ENCODE measurements at places on chromosomes 7 and 10.

DNA sequence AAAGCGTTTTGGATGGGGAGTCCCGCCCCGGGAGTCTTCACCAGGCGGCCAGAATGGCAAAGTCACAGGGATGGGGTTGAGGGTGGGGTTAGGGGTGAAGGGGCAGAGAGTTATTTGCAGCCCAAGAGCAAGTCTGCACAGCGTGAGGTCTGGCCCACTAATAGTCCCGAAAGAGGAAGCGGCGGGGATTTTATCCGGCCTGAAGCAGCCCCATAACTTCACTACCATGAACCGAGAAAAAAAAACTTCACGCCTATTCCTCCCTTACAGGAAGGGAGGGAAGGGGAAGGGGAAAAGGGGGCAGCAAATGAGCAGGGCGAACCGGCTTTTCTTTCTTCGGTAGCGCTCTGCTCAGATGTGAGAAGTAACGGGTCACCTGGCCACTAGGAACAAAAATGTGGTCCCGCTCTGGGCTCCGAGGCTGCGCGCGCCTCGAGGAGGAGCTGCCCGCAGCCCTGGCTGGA lies 712 bp downstream of the ITPRIP start:
- DNase-seq, result no peak

GRCh38 chr10:17181751-17182150 lies 19.7 kb downstream of the TRDMT1 start:
- DNase-seq, result peak; percentile 17

GRCh38 chr10:118203461-118203860 lies 138.7 kb downstream of the FAM204A start:
- no peak for DNase-seq

DNA sequence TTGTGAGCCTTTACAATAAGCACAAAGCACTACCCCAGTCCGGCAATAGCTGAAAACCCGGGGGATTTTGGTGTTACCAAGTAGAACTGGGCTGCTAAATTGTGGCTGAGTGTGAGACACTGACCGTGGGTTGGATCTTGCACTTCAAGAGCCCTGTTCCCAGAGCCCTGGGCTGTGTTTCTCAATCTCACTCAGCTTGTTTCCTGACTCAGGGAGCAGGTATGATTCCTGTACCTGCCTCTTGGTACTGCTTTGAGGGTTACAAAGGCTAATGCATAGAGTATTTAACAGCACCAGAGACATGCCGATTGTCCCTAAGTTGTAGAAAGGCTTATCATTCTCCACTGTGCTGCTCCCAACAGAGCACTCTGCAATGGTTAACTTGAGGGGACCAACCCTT lies 134.6 kb downstream of the TEX36 start:
- no peak for DNase-seq

DNA sequence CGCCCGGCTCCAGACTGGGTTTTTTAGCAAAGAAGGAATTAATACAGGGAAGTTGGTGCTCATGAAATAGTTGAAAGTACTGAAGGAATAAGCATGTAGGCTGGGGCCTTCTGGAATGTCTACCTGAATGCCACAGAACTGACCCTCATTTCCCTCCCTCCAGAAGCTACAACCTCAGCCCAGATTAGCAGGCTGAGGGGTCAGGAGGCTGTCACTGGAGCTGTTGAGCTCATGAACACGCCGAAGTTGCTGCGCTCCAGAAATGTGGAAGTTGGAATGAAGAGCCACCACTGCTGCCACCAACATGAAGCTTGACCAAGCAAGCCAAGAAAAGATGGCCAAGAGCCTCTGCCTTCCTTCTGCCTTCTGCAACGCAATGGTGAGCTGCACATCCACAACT lies 52.2 kb upstream of the KMT2E start:
- no peak for DNase-seq

DNA sequence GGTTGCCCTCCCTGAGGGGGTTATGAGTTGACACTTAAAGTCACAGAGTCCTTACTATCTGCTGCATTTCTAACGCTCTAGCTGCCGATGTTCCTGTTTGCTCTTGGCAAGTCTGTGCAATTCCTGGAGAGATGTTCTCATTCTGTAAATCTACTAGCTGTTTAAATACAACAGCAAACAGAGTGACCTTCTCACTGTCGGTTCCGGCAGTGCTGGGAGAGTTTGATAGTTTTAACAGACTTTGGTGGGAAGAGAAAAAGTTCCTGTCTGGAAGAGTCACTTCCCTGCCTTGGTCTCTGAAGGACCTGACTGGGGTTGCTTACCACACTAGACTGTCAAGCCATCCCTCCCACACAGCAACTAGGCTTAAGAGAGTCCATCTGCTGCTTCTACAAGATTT lies 63.3 kb upstream of the ELMO1 start:
- DNase-seq, result no peak

GRCh38 chr7:26090927-26091519 lies 61.0 kb upstream of the NFE2L3 start:
- DNase-seq, result peak; percentile 58

GRCh38 chr7:141039376-141039775 lies 24.6 kb upstream of the MRPS33 start:
- no peak for DNase-seq

- no peak for DNase-seq
These were observed 2.8 kb downstream of the SERPINE1 start for GRCh38 chr7:101129603-101130117.

DNA sequence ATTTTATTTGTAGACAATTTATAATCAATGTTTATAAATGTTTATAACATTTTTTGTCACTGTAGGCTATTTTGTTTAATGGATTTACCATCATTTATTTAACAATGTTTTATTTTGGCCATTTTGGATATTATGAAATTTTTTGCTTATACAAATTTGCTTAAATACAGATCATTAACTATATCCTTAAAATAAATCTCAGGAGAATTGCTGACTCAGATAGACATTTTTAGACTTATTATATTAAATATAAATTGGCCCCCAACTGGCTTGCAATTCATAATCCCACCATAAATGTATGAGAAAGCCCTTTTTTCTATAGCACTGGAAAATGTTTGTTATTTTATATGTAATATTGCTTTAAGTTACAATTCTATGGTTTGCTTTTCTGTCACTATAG lies 3.8 kb upstream of the CLRN3 start:
- DNase-seq, result no peak

GRCh38 chr7:35749556-35749955 lies 51.3 kb upstream of the SEPTIN7 start:
- peak; percentile 68 for DNase-seq

- peak; percentile 16 for DNase-seq
These were observed 6.7 kb downstream of the ATP6V1F start for GRCh38 chr7:128869138-128869943.

- DNase-seq, result no peak
These were observed 99.2 kb upstream of the KDM7A start for GRCh38 chr7:140276001-140276400.

GRCh38 chr10:101997803-101998202 lies 58.2 kb downstream of the ARMH3 start:
- no peak for DNase-seq

GRCh38 chr10:121532292-121532864 lies 65.9 kb downstream of the FGFR2 start:
- DNase-seq, result no peak

DNA sequence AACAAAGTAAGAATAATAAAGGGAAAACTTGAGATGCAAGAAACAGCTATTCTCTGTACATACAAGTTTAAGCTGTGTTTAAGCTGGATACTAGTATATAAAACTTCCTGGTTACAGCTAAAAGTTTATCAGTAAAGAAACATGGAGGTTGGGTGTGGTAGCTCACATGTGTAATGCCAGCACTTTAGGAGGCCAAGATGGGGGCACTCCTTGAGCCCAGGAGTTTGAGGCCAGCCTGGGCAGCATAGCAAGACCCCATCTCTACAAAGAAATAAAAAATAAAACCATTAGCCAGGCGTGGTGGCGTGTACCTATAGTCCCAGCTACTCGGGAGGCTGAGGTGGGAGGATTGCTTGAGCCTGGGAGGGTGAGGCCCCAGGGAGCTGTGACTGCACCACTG lies 3.2 kb downstream of the RSU1 start:
- no peak for DNase-seq

- DNase-seq, result peak; percentile 80
These were observed 102.1 kb downstream of the RTKN2 start for GRCh38 chr10:62166331-62167131.

- no peak for DNase-seq
These were observed 80.0 kb downstream of the SHH start for GRCh38 chr7:155732286-155732685.

GRCh38 chr7:2386964-2387669 lies 16.3 kb upstream of the CHST12 start:
- DNase-seq, result no peak

- peak; percentile 63 for DNase-seq
These were observed 18.7 kb upstream of the ARID5B start for GRCh38 chr10:61882621-61883370.

GRCh38 chr7:73436031-73436929 lies 2.7 kb downstream of the FZD9 start:
- no peak for DNase-seq

DNA sequence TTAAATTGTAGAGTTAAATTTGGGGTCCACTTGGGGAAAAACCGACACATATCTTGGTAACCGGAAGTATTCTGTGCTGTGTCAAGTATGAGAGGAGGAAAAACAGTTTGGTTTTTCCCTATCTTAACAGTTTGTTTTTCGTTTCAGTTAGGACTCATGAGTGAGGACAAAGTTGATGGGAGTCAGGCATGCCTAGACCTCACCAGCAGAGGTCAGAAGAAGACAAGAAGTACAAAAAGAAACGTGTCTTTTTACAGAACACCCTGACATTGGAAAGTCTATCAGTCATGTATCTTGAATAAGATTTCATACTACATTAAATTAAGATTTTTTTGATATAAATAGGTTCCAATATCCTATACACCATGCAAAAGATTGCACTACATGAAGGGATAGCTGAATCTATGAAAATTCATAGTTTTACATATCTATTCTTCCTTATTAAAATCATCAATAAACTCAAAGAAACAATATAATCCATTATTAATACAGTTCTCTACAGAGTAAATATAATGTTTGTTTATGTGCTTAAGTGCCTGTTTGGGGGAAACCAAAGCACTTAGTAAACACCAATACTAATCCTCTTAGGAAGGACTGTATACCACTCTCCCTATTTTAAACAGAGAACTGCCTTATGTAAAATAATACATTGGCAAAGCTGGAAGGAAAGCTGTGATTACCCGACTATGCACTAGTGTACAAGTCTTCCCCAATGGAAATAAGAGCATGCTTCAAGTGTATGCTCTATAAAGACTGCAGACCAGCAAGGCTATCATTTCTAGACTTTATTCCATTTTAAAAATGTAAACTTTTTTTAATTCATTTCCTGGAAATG lies 95.6 kb downstream of the USP6NL start:
- peak; percentile 66 for DNase-seq

- DNase-seq, result peak; percentile 43
These were observed 701 bp downstream of the STK17A start for GRCh38 chr7:43583424-43584194.

- DNase-seq, result no peak
These were observed 51.5 kb upstream of the MYL10 start for GRCh38 chr7:101680406-101681145.

DNA sequence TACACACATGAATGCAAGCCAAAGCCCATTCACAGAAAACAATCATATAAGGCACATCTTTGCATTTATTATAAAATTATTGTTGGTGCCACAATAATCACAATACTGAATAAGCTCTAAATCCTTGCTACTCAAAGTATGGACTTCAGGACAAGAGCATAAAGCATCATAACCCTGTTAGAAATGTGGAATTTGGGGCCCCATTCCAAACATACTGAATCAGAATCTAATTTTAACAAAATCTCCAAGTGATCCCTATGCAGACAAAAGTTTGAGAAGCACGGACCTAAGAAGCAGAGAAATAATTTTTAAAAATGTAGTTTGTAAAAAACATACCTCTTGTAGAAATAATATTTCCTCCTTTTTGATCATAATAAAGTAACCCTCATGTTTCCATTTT lies 199.2 kb downstream of the IMMP2L start:
- DNase-seq, result peak; percentile 76

DNA sequence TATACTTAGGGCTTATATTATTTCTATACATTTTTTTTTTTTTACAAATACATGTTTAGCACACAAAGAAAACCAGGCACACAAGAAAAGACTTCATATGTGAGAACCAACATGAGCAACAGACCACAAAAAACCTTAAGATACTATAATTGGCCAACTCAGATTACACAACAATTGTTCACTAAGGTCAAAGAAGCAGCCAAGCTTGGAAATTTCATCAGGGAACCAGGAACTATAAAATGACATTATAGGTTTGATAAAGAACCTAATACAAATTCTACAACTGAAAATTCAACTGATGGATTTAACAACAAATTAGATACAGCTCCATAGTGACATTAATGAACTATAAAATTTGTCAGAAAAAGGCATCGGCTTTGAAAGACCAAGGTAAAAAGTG lies 4.4 kb upstream of the LUC7L2 start:
- DNase-seq, result no peak

GRCh38 chr10:55266797-55267196 lies 465.8 kb upstream of the PCDH15 start:
- DNase-seq, result no peak

DNA sequence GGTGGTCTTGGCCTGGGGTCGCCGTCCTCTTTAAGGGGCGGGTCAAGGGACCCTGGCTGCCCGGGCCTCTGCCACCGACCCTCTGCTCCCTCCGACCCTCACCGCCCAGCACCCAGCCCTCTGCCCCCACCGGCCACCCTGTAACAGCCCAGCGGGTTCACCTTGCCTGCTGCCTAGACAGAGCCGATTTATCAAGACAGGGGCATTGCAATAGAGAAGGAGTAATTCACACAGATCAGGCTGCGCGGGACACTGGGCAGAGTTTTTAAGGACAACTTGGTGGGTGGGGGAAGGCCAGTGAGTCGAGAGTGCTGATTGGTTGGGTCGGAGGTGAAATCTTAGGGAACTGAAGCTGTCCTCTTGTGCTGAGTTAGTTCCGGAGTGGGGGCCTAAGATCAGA lies 779 bp upstream of the ADCK2 start:
- DNase-seq, result no peak

DNA sequence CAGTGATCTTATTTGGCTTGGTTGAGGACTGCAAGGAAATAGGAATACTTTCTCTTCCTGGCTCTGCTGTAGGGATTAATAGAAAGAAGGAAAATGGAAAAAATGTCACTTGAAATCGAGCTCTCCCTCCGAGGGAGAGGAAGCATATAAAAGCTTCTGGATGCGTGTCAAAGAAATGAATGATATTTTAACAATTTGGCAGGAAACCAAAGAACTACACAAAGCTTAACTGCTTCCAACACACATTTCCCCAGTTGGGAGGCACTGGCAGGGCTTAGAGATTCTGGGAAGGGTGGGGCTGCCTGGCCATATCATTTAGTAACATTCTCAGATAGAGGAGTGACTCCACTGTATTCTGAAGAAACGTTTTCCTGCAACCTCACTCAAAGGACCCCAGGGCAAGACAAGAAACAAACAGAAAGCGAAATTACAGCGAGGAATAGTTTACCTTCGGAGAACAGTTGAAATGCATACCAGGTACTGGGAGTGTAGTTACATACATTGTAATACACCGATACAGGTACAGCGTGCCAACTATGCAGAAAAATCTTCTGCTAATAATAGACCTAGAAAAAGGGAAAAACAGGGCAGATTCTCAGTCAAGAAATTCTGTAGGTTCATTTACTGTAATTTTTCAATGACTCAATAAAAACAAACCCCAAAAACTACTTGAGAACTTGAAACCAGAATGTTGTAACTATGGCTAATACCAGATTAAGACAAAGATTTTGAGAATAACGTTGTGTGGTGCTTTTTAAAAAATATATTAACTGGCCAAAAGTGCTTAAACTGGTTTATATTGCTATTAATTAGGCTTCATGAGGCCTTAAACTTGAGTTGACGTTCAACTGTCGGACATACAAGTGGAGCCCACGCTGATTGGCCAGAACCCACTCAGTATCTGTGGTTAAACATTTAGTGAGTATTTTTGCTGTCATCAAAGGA lies 75.7 kb upstream of the ASAH2 start:
- peak; percentile 90 for DNase-seq

GRCh38 chr7:109879287-109879828 lies 1211.6 kb upstream of the LRRN3 start:
- DNase-seq, result no peak

Measured in fibroblast of upper back skin (primary cell).